ENCODE measurements at places on chromosomes 5 and 9. TPM values are rescaled to one million over a fixed set of nuclear protein-coding genes. Genes with fewer than 3 reads are reported as not detected.

PCDHB4 gene
- 2.9 TPM for polyA plus RNA-seq

FLT4 gene
- 13.1 TPM for polyA plus RNA-seq

RPS23 gene
- 4,242 TPM for polyA plus RNA-seq

SLC25A2 gene
- not detected for polyA plus RNA-seq

DOCK8 gene
- 12.4 TPM for polyA plus RNA-seq
